Neuronal stem cell (in vitro differentiated cells): ENCODE measurements at places on chromosomes 11 and 22.

DNA sequence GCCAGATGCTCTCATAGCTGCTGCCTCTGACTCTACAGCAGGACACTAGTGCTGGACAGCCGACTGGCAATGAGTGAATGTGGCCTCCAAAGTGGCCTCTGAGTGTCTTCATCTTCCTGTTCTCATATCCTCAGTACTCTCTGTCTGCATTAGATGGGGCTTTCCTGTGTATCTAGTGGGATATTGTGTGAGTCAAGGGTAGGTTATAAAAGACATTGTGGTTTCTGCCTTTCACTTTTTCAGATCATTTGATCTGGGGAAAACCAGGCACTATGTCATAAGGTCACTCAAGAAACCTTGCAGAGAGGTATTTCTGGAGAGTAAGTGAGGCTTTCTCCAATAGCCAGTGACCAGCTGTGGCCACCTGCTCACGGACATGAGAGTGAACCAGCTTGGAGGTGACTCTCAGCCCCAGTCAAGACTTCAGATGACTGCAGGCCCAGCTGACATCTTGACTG lies 333.6 kb upstream of the NCAM1 start:
- DNase-seq, result no peak

GRCh38 chr11:73894725-73895335 lies 18.0 kb downstream of the PAAF1 start:
- DNase-seq, result no peak

GRCh38 chr11:112302226-112302868 lies 41.7 kb upstream of the PLET1 start:
- no peak for DNase-seq

DNA sequence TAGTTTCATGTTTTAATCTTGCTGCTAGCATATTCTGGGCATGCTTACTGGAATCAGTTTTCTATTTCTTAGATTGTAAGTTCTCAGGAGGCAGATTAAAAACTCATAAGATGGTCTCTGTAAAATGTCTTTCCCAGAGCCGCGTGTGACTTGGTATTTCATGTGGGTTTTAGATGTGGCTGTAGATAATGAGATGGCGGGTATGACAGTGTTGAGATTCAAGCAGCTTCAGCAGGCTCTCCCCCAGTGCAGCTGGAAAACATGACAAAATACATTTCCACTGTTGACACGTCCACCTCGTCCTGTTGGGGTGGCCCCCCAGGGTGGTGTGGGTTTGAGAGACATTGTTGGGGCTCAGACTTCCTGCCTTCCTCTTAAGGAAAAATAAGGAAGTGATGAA lies 106.8 kb downstream of the KIRREL3 start:
- DNase-seq, result no peak

DNA sequence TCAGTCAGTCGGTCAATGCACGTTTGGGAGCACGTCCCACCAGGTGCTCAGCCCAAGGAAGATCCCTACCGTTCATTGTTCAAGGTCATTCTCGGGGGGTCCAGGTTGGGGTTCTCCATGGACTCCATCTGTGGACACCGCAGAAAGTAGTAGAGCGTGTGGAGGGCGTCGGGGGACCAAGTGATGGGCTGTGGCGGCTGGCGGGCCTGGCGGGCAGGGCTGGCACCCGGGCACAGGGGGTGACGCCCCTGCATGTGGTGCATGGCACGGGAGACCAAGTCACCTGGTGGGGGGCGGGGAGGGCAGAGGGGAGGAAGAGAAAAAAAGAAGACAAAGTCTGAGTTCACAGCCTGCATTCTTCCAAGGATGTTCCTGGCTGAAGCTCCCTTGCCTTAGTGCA lies 91.8 kb downstream of the NAT10 start:
- no peak for DNase-seq

- DNase-seq, result no peak
These were observed 82.4 kb upstream of the RTL6 start for GRCh38 chr22:44580176-44581095.

DNA sequence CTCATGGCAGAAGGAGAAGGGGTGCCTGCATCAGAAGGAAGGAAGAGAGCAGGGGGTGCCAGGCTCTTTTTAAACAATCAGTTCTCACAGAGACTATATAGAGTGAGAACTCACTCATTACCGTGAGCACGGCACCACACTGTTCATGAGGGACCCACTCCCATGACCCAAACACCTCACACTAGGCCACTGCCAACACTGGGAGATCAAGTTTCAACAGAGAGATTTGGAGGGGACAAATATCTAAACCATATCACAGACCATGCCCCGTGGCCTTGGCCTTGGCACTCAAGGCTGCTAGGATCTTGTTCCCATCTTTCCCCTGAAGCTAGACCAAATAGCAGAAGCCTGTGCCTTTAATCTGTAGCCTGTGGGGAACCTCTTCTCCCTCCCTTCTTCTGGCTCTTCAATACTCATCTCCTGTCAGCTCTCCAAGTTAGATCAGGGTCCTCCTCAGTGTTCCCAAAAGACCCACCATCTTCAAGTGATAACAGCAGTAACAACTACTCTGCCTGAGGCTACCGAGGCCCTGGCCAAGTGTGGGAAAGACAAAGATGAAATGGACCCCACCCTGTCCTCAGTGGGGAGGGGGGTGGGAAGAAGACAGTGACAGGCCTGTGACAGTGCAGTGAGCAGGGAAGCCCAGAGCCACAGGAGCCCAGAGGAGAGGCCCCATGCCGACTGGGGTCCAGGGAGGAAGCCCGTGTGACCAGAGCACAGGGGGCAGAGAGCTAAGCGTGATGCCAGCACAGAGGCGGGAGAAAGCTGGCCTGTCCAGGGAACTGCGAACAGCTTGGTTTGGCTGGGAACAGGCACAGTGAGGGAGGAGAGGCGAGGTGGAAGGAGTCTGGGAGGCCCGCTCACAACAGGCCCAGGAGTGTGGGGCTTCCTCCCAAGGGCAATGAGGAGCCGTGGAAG lies 72.6 kb downstream of the MYO7A start:
- no peak for DNase-seq

- no peak for DNase-seq
These were observed 3.1 kb downstream of the DMC1 start for GRCh38 chr22:38566726-38567504.

- DNase-seq, result peak; percentile 77
These were observed 3.8 kb downstream of the GAL3ST3 start for GRCh38 chr11:66045177-66045639.
